A549 treated with dexamethasone at 1 μM for 4 hours (cell line): ENCODE measurements at places on chromosomes 13 and 19. TPM values are rescaled to one million over a fixed set of nuclear protein-coding genes. Genes with fewer than 3 reads are reported as not detected.

The ELANE gene
- total RNA-seq: 0.09 to 0.23 TPM (median 0.17 TPM) in 4 of 5 replicates, not detected in the other

The SPACA4 gene
- total RNA-seq: 0.08 to 0.11 TPM in 2 of 5 replicates, not detected in the others

The PRR20C gene
- not detected in 5 replicates for total RNA-seq

The NXNL1 gene
- total RNA-seq: not detected in 5 replicates

The FDX2 gene
- total RNA-seq: 23.4 to 36.5 TPM (median 29.9 TPM) in 5 replicates

The SERP2 gene
- not detected in 5 replicates for total RNA-seq

The BRME1 gene
- 0.51 to 0.96 TPM (median 0.64 TPM) in 5 replicates for total RNA-seq

The FGF21 gene
- total RNA-seq: not detected in 5 replicates

The CPT1C gene
- 11.3 to 13.2 TPM (median 12.1 TPM) in 5 replicates for total RNA-seq

The TMPRSS9 gene
- total RNA-seq: 0.04 TPM in 1 of 5 replicates, not detected in the others

The KLK3 gene
- total RNA-seq: 0.12 TPM in 1 of 5 replicates, not detected in the others

The WDR62 gene
- total RNA-seq: 15.4 to 27.5 TPM (median 26.2 TPM) in 5 replicates

The GFY gene
- 0.17 to 0.40 TPM (median 0.23 TPM) in 5 replicates for total RNA-seq

The PCDH17 gene
- 0.01 to 0.02 TPM (median 0.01 TPM) in 4 of 5 replicates, not detected in the other for total RNA-seq

The PALM3 gene
- total RNA-seq: 1.5 to 2.1 TPM (median 1.9 TPM) in 5 replicates

The ZNF121 gene
- total RNA-seq: 3.7 to 4.7 TPM (median 4.0 TPM) in 5 replicates

The ZNF667 gene
- total RNA-seq: not detected in 5 replicates

The GIPR gene
- 1.4 to 4.1 TPM (median 2.4 TPM) in 5 replicates for total RNA-seq

The CDC34 gene
- 58.4 to 88.6 TPM (median 84.7 TPM) in 5 replicates for total RNA-seq

The ZNF536 gene
- total RNA-seq: 0.04 TPM in 1 of 5 replicates, not detected in the others

The ANGPTL8 gene
- not detected in 5 replicates for total RNA-seq

The EFNA2 gene
- total RNA-seq: 0.88 to 2.2 TPM (median 2.1 TPM) in 5 replicates

The PRR12 gene
- total RNA-seq: 25.0 to 45.9 TPM (median 44.1 TPM) in 5 replicates

The CDX2 gene
- total RNA-seq: 0.47 to 1.1 TPM (median 0.64 TPM) in 5 replicates

The NLRP9 gene
- total RNA-seq: not detected in 5 replicates

The NDUFA3 gene
- total RNA-seq: 219 to 268 TPM (median 245 TPM) in 5 replicates

The SMIM44 gene
- total RNA-seq: not detected in 5 replicates
